ENCODE measurements at places on chromosomes 7 and 10.

DNA sequence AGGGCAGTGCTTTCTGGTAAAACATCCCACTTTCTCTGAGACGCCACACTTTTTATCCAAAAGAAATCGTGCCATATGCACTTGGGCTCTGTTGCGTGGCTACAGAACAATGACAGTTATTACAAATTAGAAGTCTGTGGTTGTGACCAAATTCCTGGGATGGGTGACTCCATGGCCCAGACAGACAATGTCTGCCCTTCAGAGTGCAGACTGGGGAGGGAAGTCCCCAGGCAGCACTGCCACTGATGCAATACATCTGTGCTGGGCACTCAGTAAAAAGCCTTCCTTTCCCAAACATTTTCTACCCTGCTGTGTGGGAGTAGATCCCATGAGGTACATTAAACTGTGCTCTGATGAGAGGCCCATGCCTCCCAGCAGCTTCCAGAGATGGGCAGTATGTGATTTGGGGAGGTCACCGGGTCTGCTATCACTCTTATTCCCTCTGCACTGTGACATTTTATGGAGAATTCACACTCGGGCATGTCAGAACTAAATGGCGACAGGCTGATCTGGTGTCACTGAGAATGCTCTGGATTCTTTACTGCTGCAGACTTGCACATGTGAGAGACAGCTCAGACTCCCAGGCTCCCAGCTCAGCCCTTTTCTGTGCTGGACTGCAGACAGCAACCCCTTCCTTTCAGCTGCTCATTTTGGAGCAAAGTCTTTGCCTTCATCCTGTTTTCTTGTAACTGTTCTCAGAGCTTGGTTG is 243.5 kb upstream of the ZNF32 start:
- no peak for DNase-seq

GRCh38 chr7:25087855-25088254 is 37.2 kb downstream of the CYCS start:
- no peak for DNase-seq

DNA sequence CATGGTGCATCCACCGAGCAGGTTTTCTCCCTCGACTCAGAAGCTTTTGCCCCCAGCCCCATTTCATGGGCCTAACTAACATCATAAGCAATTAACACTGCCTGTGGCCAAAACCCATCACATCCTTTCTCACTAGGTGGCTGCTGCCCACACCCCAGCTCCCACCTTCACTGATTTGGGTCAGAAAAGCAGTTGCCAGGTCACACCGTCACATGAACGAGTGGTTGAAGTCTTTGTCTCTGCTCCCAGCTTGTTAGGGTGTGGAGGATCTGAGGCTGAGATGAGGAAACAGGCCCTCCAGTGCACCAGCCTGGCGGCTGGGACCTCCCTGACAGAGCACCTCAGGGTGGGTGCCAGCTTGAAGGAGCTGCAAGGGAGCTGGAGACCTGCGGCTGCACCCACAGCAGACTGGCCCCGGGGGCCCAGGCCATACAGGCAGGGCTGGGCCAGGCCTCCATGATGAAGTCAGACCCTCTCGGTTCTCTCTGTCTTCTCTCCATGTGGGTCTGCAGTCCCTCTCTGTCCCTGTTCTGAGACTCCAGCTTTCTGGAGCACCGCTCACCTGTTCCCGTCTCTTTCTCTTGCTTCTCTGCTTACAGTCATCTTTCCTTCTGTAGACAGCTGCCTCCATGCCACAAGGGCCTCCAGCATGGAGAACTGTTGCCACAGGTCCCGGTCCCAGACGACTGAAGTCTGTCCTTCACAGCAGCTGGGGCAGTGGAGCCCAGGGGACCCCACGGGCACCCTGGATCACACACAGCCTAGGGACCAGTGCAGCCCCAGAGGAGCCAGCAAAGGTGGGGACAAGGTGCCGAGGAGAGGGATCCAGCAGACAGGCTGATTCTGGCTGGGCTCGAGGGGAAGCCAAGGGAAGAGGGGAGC is 13.8 kb upstream of the INPP5A start:
- no peak for DNase-seq

DNA sequence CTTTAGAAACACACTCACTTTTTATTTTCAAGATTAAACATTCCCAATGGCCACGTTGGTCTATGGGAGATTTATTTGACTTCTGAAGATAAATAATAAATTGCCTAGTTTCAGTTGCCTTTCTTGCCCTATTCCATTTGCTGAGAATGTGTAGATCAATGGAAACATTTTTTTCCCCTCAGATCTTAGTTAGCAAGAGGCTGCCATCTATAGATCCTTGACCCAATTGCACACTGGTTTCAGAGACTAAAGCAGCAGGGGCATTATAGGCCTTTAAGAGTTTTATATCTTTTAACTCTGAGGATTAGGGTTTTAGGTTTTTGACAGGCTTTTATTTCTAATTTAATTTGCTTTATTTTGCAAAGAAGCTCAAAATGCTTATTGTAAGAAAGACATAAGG is 163.2 kb upstream of the GPR26 start:
- no peak for DNase-seq

- DNase-seq, result no peak
Measured at GRCh38 chr10:63261496-63261895, 128.4 kb downstream of the NRBF2 start.

DNA sequence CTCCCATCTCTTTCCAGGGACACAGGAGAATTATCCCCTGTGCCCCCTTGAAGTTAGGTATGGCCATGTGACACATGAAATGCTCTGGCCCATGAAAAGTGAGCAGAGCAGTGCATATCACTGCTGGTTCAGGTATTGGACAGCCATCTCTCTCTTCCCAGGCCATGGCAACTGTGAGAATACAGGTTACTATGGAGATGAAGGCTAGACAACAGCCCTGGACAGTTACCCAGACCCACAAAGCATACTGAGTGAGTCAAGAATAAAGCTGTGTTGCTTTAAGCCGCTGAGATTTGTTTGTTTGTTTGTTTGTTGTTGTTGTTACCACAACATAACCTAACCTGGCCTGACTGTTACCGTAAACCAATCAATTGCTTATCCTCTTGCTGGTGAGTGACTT is 722.3 kb downstream of the KCNMA1 start:
- DNase-seq, result no peak

DNA sequence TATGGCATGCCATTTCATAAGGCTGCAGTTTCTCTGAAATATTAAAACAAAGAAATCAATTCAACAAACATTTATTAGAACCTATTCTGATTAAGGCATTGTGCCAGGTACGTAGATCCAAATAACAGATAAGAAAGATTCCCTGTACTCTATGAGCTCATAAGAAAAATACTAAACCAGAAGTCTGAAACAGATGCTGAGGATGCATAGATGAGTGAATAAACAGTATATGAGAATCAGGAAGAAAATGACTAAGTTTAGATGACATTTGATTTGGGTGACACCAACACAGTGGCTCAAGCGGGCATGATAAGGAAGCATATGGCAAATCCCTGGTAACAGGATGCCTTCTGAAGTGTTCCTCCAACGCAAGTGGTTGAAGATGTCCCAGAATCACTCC is 477.2 kb downstream of the PARD3 start:
- DNase-seq, result no peak

DNA sequence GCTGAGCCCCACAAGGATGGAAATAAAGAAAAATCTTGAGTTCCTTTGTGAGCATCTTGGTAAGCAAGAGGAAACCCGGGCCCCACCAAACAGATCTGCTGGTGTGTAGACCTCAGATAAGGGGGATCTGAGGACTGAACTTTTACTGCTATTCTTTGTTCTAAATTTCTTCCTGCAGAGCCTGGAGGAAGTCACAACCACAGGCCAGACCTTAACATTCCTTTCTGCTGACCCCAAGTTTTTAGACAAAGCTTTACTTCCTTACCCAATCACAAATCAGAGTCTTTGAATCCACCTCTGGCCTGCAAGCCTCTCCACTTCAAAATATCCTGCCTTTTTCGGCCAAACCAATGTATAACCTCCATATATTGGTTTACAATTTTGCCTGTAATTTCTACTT is 352.6 kb upstream of the AUTS2 start:
- DNase-seq, result no peak

DNA sequence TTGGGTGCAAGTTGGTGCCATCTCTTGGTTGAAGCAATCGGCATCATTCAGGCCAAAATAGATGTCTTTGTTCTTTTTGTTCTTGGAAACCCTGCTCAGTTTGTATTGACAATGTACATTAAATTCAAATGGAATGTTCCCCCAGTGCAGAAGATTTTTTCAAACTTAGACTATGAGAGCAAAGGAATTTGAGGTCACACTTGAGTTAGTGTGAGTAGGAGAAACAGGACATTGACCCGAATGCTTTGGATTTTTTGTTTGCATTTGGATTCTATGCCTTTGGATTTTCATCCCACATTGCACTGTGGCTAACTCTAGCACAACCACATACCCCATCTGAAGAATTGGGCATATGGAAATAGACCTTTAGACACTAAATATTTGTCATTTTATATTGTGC is 480.0 kb downstream of the GALNT17 start:
- DNase-seq, result no peak

- no peak for DNase-seq
Measured at GRCh38 chr7:122518488-122518887, 180.4 kb downstream of the RNF133 start.

GRCh38 chr10:11081408-11081807 is 63.7 kb downstream of the CELF2 start:
- DNase-seq, result no peak

DNA sequence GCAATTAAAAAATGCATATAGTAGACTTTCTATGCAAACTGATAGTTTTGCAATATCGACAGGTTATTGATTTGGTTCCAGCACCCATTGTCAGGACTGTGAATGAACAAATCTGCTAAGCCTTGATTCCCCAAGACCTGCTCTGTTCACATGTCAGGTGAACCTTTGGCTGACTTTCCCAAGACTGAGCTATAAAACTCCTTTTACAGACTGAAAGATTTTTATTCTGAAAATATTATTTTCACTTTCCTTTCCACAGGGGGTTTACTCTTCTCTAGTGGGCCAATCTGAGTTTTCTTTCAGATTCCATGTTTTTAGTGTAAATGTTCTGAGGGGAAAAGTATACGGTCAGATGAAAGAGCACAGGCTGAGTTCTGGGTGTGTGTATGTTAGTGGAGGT is 199.2 kb upstream of the BMPER start:
- DNase-seq, result no peak

DNA sequence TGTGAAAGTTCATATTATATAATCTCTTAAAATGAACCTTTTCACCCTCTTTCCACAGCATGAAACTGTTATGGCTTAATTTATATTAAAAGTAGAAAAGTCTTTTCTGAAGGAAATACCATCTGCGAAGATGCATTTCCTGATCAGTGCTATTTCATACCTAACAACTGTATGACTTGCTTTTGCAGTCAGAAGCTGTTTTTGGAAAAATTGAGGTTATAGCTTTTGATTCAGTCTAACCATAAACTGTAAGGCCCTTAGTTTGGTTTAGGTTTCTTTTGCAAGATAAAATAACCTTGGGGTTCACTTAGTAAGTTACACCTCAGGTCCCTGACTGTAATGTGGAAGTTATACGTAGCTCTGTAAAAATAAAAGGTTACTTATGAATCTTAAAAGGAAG is 22.7 kb upstream of the PARP12 start:
- DNase-seq, result no peak

DNA sequence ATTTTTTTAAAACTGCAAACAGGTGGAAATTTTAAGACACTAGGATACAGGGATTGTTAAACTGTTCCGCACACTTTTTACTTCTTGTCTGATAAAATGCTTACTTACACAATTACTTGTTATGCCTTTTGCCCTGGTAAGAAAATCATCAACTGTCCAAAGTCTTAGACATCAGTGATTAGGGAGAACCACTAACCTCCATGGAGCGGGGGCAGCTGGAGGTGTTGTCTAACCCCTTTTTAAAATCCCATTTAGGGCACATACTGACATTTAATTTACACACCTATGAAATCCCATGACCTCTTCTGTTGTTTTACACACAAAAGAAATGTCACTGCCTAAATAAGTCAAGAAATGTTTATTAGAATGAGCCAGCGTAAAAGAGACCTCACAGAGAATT is 65.7 kb downstream of the TRIM24 start:
- DNase-seq, result no peak
